ENCODE measurements at places on chromosomes 1 and 21.

DNA sequence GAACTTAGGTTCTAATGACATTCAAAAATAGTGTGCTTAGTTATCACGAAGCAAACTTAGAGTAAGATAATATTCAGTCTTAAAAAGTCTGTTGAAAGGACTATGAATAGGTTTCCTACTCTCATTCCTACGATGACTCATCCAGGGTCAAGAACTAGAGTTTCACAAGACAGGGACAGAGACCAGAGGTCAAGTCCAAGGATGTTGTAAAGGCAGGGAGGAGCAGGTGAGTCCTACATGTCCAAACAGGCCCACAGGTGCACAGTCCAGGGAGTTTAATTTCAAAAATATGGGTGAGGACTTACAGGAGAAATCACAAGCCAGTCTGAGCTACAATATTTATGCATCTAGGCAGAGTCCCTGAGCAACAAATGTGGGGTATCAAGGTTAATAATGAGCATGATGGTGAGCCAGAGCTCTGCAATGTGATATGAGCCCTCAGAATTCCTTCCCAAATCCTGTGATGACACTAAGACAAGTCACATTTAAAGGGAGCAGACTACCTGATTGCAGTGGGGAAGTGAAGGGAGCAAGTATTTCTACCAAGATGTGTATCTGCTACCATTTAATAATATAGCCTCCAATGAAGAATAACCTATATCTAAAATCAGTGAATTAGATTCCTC, 100.0 kb upstream of the NRIP1 start:
- no peak for DNase-seq

- no peak for DNase-seq
Measured at GRCh38 chr1:147496044-147496443, 45.3 kb upstream of the BCL9 start.

DNA sequence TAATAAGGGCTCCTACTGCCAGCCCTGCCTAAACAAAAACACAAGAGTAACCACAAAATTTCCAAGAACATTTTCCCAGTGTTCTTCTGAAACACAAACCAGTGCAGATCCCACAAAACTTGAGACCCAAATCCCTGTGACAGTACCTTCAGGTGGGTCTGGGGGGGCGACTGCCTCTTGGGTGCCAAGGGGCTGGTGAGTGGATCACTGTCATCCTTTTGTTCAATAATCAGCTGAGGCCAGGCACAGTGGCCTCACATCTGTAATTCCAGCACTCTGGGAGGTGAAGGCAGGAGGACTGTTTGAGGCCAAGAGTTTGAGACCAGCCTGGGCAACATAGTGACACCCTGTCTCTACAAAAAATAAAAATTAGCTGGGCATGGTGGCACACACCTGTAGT, 87.6 kb downstream of the GLIS1 start:
- no peak for DNase-seq

DNA sequence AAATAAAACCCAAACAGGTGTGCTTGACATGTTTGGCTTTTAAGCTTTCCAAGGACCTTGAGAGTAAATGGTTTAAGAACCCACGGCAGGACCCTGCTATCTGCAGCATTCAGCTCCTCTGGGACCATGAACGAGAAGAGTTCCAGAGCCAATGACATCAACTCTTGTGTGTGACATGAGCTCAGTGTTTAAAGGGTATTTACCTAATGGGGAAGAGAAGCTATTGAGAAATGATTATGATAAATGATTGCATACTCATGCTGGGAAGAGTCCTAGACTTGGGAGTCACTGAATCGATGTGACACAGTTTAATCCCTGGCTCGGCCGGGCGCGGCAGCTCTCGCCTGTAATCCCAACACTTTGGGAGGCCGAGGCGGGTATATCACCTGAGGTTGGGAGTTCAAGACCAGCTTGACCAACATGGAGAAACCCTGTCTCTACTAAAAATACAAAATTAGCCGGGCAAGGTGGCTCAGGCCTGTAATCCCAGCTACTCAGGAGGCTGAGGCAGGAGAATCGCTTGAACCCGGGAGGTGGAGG, 55.4 kb downstream of the KANK4 start:
- no peak for DNase-seq

DNA sequence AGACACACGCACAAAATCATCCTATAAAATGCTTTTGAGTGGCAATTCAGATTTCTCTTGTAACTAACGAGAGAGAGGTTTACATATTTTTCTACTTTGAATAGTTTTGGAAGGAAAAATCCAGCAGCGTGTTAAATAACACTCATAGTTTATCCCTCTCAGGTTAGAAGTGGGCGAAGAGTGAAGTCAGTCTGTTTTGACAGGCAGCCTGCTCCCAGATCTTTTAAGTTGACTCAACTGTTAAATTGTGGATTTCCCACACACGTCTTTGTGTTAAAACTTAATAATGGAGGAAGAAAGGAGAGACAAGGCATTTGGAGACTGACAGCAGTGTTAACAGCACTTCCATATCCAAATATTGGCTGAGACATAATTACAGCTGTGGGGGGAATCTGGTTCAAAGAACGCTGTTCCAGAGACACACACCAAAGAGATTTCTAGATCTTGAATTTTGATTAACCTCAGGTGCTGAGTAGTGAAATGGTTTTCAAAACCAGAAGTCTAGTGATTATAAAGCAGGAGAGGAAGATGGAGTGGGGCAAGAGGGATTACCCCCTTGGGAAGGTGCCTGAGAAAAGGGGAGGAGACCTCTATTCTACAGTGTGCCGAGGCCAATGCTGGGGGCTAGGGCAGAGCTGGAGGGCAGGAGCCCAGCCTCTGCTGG, 2.7 kb downstream of the MAPKAPK2 start:
- no peak for DNase-seq

DNA sequence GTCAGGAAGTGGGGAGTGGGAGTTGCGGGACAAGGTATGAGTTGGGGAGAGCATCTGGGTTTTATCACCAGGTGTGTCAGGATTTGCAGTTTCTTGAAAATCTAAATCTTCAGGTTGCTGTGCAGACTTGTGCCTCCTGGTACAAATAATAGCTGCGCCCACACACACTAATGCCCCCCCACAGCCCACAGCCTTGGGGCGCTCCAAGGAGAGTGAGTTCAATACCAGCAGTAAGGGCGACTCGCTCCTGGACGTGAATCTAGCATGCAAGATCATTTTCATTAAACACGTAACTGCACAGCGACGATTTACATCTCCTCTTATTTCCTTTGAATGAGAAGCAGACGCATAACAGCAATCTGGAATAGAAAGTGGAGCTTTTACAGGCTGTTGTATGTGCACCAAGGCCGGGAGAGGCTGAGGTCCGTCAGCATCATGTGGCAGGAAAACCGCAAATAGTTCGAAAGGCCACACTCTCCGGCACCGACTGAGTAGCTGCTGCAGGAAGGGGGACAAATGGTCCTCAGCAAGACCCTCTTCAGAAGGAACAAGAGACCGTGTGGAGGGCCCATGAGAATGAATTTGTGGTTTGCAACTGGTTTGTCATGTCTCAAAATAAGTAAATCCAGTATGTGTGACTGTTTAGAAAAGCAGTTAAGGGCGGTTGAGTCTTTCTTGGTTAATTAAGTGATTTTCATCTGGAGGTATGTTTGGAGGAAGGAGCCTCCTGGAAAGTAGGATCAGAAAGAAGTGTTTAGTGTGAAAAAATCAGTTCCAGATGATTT, 439.5 kb downstream of the SMYD3 start:
- no peak for DNase-seq

DNA sequence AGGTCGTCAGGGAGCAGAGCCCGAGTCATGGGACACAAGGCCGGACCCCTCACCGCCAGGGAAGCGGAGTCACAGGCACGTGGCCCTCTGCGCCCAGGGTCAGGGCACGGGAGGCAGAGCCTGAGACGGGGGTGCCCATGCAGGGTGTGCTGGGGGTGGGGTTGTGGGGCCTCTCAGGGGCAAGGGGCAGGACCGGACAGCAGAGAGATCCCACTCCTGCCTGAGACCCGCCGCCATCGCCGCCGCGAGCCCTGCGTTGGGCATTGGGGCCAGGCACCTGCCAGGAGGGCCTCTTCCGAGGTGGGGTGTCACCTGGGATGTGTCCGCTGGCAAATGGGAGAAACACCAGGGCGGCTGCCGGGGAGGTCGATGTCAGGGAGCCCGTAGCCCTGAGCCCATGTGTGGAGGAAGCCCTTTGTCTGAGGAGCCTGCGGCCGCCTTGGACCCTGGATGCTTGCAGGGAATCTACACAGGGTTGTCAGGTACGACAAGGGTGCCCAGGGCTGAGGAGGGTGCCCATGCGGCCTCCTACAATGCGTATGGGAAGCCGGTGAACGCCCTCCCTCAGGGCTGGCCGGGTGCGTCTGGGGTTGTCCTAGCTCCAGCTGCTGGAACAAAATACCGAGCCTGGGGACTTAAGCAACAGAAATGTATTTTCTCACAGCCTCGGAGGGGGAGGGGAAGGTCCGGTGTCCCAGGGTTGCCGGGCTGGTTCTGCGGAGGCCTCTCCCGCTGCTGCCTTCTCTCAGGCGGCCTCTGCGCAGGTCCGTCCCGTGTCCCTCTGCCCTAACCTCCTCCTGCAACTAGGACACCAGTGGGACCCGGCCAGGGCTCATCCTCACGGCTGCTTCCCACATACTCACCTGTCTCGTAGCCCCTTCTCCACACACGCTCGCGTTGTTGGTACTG, 16.4 kb upstream of the C1orf159 start:
- no peak for DNase-seq

GRCh38 chr1:69835955-69836354, 268.2 kb downstream of the LRRC7 start:
- no peak for DNase-seq

DNA sequence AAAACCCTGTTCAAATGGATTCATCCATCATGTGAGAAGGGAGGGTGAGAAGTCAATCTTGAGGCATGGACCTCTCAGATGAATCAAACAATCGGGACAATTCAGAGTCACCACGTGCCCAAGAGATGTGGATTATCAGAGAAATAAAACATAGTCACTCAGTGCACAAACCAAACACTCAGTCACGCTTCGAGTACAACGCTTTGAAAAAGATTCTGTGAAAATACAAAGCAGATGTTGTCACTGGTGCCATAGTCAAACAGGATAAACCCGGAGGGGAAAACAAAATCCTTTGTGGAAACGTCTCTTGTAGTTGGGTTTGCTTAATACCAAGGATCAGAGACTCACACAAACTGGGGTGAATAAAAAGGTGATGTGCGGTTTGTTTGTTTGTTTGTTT, 188.4 kb downstream of the RRAGC start:
- no peak for DNase-seq

- DNase-seq = no peak
Measured at GRCh38 chr1:248388426-248388825, 12.9 kb downstream of the OR2T6 start.

GRCh38 chr1:226650236-226650841, 88.7 kb downstream of the ITPKB start:
- no peak for DNase-seq

All from tibial artery (tissue), 4 donors.